ENCODE measurements at places on chromosomes 4 and X.

- no peaks in the 10 kb centered on the region for H3K36me3 ChIP-seq
- no peaks in the 10 kb centered on the region for H3K27me3 ChIP-seq
- H3K4me1 ChIP-seq, result peaks cover 4% of the 10 kb centered on the region
- H3K4me3 ChIP-seq, result peak overlapping the region; percentile 31
- no peak overlapping the region for H3K27ac ChIP-seq
Observed at GRCh38 chrX:152942077-152942442, 44.2 kb downstream of the ZNF185 start.

GRCh38 chr4:53804719-53805118, 213.4 kb upstream of the LNX1 start:
- no peaks in the 10 kb centered on the region for H3K27me3 ChIP-seq
- no peak for DNase-seq
- no peaks in the 10 kb centered on the region for H3K36me3 ChIP-seq

DNA sequence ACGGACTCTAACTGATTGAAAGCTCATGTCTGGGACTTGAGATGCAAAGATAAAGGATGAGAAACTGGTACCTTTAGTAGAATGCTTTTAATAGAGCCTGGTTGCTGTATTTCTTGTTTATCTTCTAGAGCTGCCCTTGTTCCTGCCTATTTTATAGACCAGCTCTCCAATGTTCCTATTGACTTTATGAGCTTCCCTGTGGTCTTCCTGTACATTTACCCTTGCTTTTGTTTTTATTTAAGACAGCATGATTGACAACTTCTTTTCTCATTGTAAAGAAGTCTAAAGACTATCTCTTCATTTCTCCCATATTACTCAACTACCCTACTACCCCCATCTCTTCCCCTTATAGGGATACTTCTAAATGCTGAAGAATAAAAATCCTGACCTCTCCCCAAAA, 174.7 kb downstream of the UGT8 start:
- H3K4me1 ChIP-seq, result no peaks in the 10 kb centered on the region
- no peak overlapping the region for H3K4me3 ChIP-seq
- no peaks in the 10 kb centered on the region for H3K27me3 ChIP-seq
- H3K27ac ChIP-seq, result no peak overlapping the region
- no peaks in the 10 kb centered on the region for H3K36me3 ChIP-seq

DNA sequence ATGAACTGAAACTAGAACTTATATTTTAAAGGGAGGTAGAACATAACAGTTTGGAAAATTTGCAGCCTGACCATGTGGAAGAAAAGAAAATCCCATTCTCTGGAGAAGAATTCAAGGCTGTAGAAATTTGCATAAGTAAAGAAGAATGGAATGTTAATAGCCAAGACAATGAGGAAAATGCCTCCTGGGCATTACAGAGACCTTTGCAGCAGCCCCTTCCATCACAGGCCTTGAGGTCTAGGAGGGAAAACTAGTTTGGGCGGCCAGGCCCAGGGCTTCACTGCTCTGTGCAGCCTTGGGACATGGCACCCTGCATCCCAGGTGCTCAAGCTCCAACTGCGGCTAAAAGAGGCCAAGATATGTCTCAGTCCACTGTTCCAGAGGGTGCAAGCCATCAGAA, 1506.8 kb downstream of the PCDH18 start:
- no peak for DNase-seq
- H3K4me3 ChIP-seq, result no peak overlapping the region
- H3K4me1 ChIP-seq, result no peaks in the 10 kb centered on the region
- H3K36me3 ChIP-seq, result no peaks in the 10 kb centered on the region

DNA sequence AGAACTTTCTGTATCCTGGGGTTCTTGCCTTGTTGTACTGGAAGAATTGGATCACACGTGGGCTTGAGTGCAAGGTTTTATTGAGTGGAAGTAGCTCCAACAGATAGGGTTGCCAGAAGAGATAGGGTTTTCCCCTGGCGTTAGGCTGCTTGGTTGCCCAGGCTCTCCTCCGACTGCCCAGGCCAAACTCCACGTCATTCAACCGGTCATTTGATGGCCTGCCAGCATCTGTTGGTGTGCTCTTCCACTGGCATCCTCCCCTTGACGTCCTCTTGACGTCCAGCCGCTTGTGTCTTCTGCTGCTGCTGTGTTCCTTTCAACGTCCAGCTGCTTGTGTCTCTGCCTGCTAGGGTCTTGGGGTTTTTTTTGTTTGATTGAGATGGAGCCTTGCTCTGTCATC, 340.3 kb upstream of the ZCCHC13 start:
- H3K4me1 ChIP-seq, result peaks cover 18% of the 10 kb centered on the region
- no peak for DNase-seq
- H3K36me3 ChIP-seq, result peaks cover 21% of the 10 kb centered on the region
- H3K27ac ChIP-seq, result peak overlapping the region; percentile 43

- H3K27ac ChIP-seq, result no peak overlapping the region
- DNase-seq, result no peak
- H3K4me1 ChIP-seq, result no peaks in the 10 kb centered on the region
- peaks cover 54% of the 10 kb centered on the region for H3K27me3 ChIP-seq
- peaks cover 4% of the 10 kb centered on the region for H3K36me3 ChIP-seq
Observed at GRCh38 chrX:154791467-154791866, 13.8 kb downstream of the MPP1 start.

GRCh38 chrX:118225711-118226428, 109.3 kb upstream of the KLHL13 start:
- no peak for DNase-seq
- H3K27ac ChIP-seq, result no peak overlapping the region
- H3K4me3 ChIP-seq, result no peak overlapping the region
- H3K4me1 ChIP-seq, result no peaks in the 10 kb centered on the region

GRCh38 chr4:48033825-48034413, 17.3 kb downstream of the NIPAL1 start:
- no peak overlapping the region for H3K4me3 ChIP-seq
- no peak overlapping the region for H3K27ac ChIP-seq
- H3K27me3 ChIP-seq, result no peaks in the 10 kb centered on the region
- no peaks in the 10 kb centered on the region for H3K4me1 ChIP-seq
- peak; percentile 8 for DNase-seq

DNA sequence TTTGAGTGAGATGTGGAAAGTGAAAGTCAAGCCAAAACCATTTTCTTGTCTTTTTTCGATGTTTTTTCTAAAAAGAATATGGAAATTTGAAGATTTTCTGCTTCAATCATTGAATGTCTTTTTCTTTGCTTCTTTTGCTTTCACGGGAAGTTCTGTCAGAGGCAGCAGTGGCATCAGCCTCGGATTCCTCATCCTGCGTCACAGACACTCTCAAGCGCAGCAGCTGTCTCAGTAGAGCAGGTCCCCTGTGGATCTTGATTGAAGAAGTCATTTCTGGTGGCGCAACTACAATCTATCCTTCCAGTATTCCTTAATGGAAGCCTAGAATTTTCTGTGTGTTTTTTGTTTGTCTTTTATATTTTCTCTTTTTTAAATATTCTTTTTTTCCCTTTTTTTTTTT, 52.7 kb upstream of the NEIL3 start:
- no peaks in the 10 kb centered on the region for H3K27me3 ChIP-seq
- H3K4me1 ChIP-seq, result no peaks in the 10 kb centered on the region
- no peaks in the 10 kb centered on the region for H3K36me3 ChIP-seq
- DNase-seq, result no peak

DNA sequence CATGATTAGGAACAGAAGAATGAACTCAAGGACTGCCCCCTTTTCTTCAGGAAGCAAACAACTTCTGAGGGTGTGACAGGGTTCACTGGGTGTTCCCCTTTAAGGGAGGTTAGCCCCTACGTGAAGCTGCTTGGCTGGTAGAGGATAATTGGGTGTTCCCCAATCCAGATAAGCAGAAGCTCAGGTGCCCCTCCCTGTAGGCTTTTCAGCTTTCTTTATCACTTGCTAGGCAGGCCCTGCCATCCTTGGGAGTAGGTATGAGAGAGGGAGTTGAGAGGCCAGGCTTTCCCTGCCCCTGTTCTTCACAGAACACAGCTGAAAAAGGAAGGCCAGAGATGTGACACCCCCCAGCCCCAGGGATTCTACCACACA, 44.2 kb downstream of the RTL9 start:
- H3K4me3 ChIP-seq, result no peak overlapping the region
- H3K27ac ChIP-seq, result no peak overlapping the region
- peaks cover 3% of the 10 kb centered on the region for H3K4me1 ChIP-seq
- no peak for DNase-seq
- no peaks in the 10 kb centered on the region for H3K27me3 ChIP-seq

- H3K4me1 ChIP-seq, result no peaks in the 10 kb centered on the region
- no peaks in the 10 kb centered on the region for H3K27me3 ChIP-seq
- no peak for DNase-seq
Observed at GRCh38 chr4:94369046-94369445, 26.4 kb upstream of the HPGDS start.

DNA sequence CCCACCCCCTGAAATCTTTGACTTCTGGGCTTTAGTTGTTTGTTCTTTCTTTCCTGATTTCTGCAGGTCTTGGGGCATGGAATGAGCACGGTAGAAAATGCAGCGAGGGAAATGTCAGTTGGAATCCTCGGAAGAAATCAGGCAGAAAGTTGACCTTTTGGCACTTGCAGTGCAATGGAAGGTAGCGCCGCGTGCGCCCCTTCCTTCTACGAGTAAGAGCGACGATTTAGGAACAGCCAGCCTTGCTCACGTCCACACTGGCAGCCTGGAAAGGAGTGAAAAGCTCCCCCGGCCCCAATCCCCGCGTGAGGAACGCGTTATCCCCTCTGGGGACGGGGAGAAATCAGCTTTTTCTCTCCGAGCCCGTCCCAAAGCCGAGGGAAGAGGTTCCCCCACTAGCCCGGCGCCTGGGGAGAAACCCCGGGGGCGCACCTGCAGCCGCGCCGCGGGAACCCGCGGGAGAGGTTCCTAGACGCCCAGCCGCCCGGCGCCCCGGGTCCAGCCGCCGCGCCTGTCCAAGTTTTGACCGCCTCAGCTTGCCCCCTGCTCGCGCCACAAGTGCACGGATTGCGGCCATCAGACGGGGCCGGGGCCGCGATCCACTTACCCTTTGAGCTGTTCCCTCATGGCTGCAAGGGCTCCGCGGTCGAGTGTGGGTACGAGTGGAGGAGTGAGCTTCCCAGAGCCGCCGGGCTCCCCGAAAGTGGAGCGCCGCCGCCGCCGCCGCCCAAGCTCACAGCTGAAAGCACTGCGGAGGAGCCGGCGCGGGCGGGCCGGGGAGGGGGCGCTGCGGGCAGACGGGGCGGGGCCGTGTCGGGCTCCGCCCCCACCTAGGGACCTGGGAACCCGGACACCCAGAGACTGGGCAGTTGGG, 194.6 kb upstream of the FTHL17 start:
- H3K4me3 ChIP-seq, result peak overlapping the region; percentile 87
- H3K36me3 ChIP-seq, result no peaks in the 10 kb centered on the region
- peaks cover 3% of the 10 kb centered on the region for H3K27me3 ChIP-seq

- H3K4me3 ChIP-seq, result no peak overlapping the region
- no peaks in the 10 kb centered on the region for H3K27me3 ChIP-seq
- no peak overlapping the region for H3K27ac ChIP-seq
- peaks cover 14% of the 10 kb centered on the region for H3K4me1 ChIP-seq
- H3K36me3 ChIP-seq, result peaks cover 41% of the 10 kb centered on the region
Observed at GRCh38 chr4:77020017-77020416, 55.8 kb downstream of the CCNI start.

GRCh38 chr4:185265942-185266341, 56.5 kb downstream of the SNX25 start:
- H3K4me3 ChIP-seq, result no peak overlapping the region
- no peak overlapping the region for H3K27ac ChIP-seq
- H3K36me3 ChIP-seq, result peaks cover 5% of the 10 kb centered on the region
- no peaks in the 10 kb centered on the region for H3K27me3 ChIP-seq

DNA sequence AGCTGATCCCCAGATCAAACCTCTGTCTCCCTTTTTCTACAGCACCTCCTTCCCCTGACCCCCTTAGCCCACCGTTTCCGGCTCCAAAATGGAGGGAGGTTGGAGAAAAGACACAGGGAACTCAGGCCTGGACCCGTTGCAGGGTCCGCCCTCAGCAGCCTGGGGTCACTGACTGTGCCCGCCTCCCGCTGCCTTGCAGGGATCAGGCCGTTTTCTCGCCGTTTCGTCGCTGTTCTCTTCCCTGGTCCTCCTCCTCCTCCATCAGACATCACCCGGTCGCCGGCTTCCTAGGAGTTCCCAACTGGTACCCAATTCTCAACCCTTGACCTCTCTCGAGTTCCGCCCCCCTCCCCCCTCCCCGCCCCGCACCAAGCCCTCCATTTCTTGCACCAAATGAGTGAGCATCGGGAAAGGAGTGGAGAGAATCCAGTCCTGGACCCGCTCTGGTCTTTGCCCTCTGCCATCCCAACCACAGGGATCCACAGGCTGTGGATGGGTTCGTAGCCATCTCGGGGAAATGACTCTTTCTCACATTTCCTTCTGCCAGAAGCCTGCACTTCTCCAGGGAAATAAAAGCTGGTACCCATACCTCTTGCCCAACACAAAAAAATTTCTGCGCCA, 493 bp downstream of the TCEAL5 start:
- H3K27ac ChIP-seq, result no peak overlapping the region
- H3K36me3 ChIP-seq, result no peaks in the 10 kb centered on the region
- no peak overlapping the region for H3K4me3 ChIP-seq
- peaks cover 3% of the 10 kb centered on the region for H3K27me3 ChIP-seq
- no peaks in the 10 kb centered on the region for H3K4me1 ChIP-seq
- no peak for DNase-seq

DNA sequence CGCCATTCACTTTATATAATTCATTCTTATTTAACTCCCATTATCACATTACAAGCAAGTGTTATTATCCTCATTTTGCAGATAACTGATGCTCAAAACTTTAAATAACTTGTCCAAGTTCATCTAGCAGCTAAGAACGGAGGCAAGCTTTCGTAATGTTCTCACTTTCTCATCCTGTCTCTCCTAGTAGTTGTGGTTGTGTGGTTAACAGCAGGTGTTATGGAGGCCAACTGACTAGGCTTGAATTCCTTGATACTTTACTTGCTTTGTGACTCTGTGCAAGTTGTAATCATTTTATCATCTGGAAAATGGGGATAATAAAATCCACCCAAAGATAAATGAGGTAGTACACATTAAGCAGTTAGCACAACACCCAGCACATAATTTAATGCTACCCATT, 109.9 kb upstream of the PTPN13 start:
- no peaks in the 10 kb centered on the region for H3K27me3 ChIP-seq
- H3K27ac ChIP-seq, result no peak overlapping the region
- H3K4me3 ChIP-seq, result no peak overlapping the region

- peaks cover 14% of the 10 kb centered on the region for H3K4me1 ChIP-seq
- H3K27me3 ChIP-seq, result no peaks in the 10 kb centered on the region
- peaks cover 4% of the 10 kb centered on the region for H3K36me3 ChIP-seq
- no peak overlapping the region for H3K27ac ChIP-seq
- no peak overlapping the region for H3K4me3 ChIP-seq
Observed at GRCh38 chr4:78311306-78311705, 240.3 kb upstream of the ANXA3 start.

DNA sequence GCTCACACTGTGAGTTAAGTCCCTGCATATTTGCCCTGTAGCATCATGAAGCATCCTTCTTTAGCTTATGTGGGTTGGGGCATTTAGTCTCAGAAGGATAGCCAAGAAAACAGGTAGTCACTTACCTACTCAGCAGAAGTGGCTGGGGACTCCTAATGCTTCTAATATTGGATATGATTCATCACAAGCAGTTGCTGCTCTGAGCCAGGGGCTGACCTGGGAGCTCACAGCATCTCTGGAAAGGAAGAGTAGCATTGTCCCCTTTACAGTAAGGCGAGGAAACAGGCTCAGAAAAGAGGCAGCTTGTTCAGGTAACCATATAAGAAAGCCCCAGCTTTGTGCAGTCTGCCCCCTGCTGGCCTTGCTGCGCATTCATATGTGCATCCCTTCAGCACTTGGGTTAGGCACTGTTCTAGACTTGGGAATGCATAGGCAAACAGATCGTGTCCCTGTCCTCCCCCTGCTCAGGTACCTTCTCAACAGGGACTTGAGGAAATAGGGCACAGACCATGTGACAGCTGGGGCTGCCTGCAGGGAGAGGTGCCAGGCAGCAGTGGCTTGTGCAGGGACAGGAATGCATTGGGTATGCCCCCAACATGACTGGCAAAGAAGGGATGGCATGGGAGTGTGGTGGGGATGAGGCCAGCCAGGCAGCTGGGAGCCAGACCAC, 35.7 kb upstream of the TBC1D14 start:
- peak overlapping the region; percentile 8 for H3K4me3 ChIP-seq
- H3K27me3 ChIP-seq, result no peaks in the 10 kb centered on the region
- peaks cover 18% of the 10 kb centered on the region for H3K36me3 ChIP-seq
- peaks cover 14% of the 10 kb centered on the region for H3K4me1 ChIP-seq
- H3K27ac ChIP-seq, result no peak overlapping the region

All from neural crest cell (in vitro differentiated cells).